Stimulated activated CD4-positive, alpha-beta T cell treated with anti-CD3 and anti-CD28 coated beads, Interleukin-4, amount 100 ng/mL, for 1 hour (primary cell): ENCODE measurements at places on chromosomes 6 and 20.
A peak's percentile ranks its signal among the peaks of the same experiment; 100 is the strongest.

- DNase-seq = no peak
Observed at GRCh38 chr20:8938532-8938931, 130.4 kb upstream of the PLCB4 start.

- DNase-seq = no peak
Observed at GRCh38 chr20:44248410-44248759, 1.3 kb downstream of the GDAP1L1 start.

DNA sequence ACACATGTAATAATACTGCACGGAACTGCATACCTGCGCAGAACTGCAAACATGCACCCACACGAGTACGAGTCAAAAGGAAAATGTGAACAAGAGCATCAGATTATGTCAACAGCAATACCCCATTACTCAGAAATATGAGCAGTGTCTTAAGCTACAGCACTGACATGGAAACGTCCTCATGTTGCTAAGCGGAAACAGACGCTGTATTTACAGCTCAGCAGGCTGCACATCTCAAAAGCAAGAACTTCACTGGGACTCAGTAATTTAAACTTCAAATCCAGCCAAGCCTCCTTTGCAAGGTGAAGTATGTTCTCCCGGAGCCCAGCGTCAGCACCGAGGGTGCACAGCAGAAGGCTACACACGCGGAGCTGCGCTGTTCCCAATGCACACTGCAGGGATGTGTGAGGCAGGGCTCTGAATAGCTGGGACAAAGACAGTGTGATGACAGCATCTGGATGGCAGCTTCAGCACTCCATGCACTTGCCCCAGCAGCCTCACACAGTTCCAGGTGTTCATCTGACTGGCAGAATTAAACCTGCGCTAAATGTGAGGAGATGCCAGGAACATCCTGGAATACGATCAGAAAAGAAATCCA lies 202.8 kb downstream of the WDR27 start:
- DNase-seq = no peak

DNA sequence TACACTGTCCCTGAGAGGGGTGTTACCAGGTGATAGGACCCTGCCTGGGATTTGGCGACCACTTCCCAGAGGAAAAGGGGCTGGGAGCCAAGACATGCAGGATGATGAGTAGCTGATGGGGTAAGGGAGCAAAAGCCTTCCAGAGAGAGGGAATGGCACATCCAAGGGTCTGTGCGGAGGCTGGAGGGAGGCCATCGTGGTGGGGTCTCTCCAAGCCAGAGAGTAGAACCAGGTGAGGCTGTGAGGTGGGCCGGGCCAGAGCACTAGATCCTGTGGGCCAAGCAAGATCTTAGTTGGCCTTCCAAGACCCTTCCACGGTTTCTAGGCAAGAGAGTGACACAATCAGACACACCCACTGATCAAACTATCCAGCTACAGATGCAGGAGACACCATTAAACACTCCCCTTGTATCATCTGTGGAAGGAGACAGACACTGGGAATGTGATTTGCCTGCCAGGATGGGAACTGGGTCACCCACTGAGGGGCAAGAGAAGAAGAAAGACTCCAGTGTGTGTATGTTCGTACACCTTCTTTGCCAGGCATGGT lies 128.9 kb downstream of the BANF2 start:
- DNase-seq = no peak

DNA sequence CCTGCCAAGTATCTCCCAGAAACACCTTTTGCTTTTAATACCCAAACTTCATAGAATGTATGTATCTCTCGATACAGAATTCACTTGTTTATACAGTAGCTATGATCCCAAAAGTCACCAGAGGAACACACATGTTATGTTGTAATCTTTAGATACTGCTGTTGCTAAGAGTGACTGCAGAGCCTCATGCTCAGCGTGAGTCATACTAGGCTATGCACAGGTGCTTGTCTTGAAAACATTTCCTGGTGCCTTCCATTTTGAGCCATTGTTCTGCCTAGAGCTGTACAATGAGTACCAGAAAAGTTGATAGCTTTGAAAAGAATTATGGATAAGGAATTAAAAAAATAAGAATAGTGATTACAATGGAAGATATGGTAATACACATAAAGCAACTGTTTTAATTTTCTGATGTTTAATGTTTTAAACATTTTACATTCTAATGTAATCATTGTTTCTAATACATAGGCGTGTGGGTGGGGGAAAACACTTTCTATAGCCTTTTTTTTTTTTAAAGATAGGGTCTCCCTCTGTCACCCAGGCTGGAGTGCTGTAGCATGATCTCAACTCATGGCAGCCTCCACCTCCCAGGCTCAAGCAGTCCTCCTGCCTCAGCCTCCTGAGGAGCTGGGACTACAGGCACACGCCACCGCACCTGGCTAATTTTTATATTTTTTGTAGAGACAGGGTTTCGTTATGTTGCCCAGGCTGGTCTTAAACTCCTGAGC lies 79.4 kb downstream of the CD24 start:
- no peak for DNase-seq

GRCh38 chr6:1389369-1390132 lies at the start of gene FOXF2:
TSS of gene FOXF2 (plus strand) at chr6:1389576. CDS start at chr6:1389948, 372 bp downstream.
- no peak for DNase-seq

- no peak for DNase-seq
Observed at GRCh38 chr6:70524721-70525286, 41.9 kb upstream of the SDHAF4 start.

GRCh38 chr6:4774715-4775493 lies 1.3 kb upstream of the CDYL start:
- DNase-seq = peak; percentile 19

GRCh38 chr6:39669973-39670342 lies 55.2 kb downstream of the KIF6 start:
- DNase-seq = no peak

DNA sequence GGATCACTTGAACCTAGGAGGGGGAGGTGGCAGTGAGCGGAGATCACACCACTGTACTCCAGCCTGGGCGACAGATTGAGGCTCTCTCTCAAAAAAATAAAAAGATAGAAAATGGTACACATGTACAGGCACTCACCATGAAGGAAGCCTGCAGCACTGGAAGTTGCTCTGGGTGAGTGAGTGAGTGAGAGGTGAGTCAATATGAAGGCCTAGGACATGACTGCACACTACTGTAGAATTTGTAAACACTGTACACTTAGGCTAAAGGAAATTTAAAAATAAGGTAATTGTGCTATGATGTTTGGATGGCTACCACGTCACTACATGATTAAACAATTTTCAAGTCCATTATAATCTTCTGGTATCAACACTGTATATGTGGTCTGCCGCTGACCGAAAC lies 216.2 kb downstream of the FOXC1 start:
- DNase-seq = no peak

DNA sequence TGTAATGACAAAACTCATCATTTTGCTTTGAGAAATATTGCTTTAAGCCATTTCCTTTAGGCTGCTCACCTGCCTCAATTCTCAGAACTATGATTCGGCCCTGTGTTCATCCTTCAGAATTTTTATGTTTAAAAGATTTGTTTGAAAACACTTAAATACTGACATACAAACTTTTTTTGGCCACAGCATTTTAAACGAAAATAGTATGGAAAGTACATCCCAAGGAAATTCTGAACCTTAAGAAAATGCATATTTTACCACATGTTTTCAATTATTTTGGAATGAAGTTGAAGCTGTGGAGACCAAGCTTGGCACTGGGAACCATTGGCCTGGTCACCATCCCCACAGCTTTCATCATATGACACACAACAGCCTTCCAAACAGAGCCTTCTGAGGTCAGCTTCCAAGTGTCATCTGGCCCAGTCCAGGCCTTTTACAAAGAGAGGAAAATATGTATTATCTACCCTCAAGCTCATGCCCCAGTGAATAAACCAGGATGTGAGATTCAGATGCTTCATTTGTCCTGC lies 83.3 kb downstream of the SOD2 start:
- DNase-seq = no peak

DNA sequence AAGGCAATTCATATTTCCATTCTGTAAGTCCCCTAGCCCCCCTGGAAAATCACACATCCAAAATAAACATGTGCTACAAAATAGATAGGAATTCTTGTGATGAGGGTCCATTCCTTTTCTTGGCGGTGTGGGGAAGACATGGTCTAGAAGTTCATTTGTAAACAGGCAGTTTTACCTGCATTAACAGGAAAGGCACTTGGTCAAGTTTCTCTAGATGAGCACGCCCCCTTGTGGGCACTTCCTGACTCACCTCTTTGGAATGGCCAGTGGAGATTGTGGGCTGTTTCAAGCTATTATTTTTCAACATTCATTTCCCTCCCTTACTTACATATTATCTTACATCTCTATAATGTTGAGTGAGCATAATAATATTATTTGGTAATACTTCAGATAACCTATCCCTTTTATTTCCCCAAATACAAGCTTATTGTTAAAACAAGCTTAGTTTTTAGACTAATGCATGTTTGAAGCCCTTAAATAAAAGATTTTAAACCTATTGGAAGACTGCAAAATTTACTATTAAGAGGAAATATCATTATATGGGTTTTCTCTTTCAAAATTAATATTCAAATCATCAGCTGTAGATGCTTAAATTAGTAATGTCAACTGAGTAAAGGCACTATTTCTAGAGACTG lies 92.1 kb downstream of the TASP1 start:
- peak; percentile 67 for DNase-seq

GRCh38 chr6:53910834-53911233 lies 116.0 kb downstream of the LRRC1 start:
- DNase-seq = no peak

- no peak for DNase-seq
Observed at GRCh38 chr6:112851146-112851545, 504.0 kb downstream of the RFPL4B start.

GRCh38 chr6:87909849-87910248 lies 137.8 kb upstream of the SPACA1 start:
- DNase-seq = no peak

GRCh38 chr20:63577317-63577894 lies 3.4 kb upstream of the HELZ2 start:
- no peak for DNase-seq

DNA sequence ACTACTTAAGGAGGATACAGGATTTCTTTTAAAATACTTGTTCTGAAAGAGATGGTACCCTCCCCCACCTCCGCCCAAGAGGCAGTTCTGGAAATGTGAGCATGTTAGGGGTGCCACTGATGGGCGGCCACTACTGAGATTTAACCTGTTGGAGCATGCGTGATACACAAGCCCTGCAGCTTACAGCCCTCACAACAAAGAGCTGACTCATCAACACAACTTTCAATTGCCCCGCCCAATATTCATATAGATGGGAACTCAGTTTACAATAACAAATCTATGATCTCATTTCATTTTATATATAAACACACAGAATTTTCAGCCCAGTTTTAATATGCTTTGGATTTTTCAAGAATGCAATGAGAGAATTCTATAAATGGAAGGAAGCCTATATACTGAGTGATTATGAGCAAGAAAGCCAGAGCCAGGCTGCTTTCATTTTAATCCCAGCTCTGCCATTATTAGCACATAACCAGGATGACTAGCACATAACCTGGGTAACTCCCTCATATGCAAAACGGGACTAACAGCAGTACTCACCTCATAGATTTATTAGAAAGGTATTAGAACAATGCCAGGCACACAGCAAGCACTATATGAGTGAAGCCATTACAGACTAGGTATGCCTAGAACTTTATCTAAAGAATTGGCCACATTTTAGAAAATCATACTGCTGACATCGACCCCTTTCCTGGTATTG lies 45.6 kb upstream of the IPCEF1 start:
- DNase-seq = no peak

DNA sequence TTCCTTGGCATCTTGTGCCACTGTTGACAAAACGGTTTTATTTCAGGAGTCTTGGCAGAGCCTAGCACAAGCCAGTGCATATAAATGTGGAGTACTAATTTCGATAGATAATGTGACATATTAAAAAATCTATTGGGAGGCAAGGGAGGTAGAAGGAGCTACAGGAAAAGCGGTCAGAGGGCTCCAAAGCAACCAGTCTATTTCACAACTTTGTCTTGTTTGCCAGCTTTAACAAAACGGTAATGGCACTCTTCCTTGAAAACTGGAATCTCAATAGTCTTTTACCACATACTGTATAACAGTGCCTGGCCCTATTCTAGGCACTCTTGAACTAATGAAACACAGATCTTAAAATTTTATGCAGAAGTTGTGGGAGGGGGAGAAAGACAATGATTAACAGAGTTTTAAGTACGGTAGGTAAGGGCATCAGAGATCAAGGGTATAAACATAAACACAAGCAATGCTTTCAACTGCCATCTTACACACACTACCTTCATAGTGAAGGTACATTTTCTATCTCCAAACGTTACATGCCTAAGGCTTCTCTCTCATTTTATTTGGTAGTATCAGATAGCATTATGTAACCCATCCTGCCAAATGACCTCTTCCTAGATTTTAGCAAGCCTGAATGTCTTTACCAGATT lies 33.5 kb upstream of the SYNCRIP start:
- no peak for DNase-seq

- DNase-seq = no peak
Observed at GRCh38 chr20:32964575-32964974, 39.7 kb downstream of the SUN5 start.

DNA sequence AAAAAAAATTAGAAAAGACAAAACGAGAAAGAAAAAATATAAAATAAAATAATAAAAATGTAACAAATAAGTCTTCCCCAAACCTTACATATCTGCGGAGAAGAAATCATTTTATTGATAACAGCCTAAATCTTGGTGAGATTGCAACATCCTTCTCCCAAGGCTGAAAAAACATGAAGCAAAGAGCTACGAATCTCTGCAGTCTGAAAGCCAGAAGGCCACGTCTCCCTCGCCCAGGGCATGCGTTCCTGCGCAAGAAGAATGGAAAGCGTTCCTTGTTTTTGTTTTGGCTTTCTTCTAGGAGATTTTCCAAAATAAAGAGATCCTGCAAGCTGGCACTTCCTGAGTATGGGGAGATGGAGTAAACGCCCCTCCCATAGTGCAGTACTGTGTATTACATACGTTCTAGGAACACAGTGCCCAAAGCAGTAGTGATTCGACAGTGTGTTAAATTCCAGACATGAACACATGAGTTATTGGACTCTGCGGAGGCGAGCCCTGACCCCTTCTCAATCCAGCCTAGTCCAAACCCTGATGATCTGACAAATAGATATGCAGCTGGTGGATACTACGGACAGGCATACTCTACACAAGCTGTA lies 126.7 kb upstream of the RREB1 start:
- no peak for DNase-seq

- DNase-seq = no peak
Observed at GRCh38 chr6:114063956-114064355, 93.0 kb upstream of the HDAC2 start.

- DNase-seq = no peak
Observed at GRCh38 chr6:119602215-119603178, 252.9 kb upstream of the MAN1A1 start.

GRCh38 chr6:43174263-43175112 lies 3.4 kb downstream of the SRF start:
- DNase-seq = peak; percentile 85
